ENCODE measurements at places on chromosomes 2 and 18. TPM values are rescaled to one million over a fixed set of nuclear protein-coding genes. Genes with fewer than 3 reads are reported as not detected.

DNA sequence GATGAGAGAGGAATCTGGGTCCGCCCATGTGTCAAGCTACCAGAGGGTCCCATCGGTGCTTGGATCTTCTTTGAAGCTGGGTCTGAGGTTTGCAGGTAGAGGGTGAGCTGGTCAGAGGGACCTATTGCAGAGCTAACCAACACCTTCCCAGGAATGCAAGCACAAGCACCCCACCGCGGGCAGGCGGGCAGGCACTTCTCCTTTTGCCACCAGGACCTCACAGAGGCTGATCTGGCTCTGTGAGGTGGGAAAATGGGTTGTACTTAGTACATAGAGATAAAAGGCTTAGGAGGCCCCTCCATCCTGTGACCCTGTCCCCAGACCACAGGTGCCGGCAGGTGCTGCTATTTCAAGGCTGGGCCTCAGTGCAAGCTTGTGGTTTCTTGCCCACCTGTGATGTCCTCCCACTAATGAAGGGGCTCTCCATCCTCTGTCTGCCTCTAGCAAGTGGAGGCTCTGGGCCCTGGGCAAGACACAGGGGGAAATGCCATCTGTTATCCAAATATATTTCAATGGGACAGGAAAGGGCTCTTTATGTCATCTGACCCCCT lies 31.4 kb upstream of the IL37 start:
- DNase-seq: no peak

GRCh38 chr2:34261701-34262100 lies 662.6 kb upstream of the FAM98A start:
- no peak for DNase-seq

DNA sequence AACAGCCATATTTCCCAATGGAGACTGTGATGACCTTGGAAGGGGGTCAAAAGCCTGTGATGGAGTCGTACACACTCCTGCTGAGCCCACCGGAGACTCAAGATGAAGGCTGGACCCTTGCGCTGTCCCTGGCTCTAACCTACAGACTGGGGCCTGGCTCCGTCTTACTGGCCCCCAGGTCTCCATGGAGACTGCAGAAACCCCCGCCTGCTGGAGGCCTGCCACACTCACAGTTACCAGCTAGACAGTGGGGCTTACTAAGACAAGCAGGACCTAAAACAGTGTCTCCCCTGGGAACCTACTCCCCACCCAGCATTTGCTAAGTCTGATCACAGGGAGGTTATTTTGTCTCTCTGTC lies 9.6 kb downstream of the C2orf72 start:
- DNase-seq: no peak

DNA sequence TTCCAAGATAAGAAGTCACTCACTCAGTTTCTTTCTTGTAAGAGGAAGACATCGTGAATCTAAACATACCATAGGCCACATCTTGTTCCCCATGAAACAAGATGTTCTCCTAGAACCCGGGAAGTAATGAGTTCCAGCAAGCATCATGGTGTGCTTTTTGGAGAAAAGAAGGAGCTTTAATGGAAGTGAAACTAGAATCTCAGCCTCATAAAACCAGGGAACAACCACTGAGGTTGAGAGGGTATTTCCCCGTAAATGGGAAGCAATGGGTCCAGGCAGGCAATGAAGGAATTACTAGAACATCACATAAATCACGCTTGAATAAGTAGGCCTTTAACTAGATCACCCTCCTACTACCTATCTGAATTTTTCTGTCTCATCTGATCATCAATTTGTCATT lies 40.3 kb downstream of the PSTPIP2 start:
- no peak for DNase-seq

- no peak for DNase-seq
These were observed 58.0 kb downstream of the LINC00305 start for GRCh38 chr18:64090876-64091275.

- no peak for DNase-seq
These were observed 93.8 kb downstream of the ARL4C start for GRCh38 chr2:234403074-234403473.

GRCh38 chr18:23433360-23433759 lies 19.7 kb upstream of the RIOK3 start:
- DNase-seq: no peak

- no peak for DNase-seq
These were observed 135.5 kb upstream of the MC4R start for GRCh38 chr18:60508108-60508507.

GRCh38 chr2:86566821-86567190 lies 3.6 kb upstream of the CHMP3 start:
- DNase-seq: no peak

DNA sequence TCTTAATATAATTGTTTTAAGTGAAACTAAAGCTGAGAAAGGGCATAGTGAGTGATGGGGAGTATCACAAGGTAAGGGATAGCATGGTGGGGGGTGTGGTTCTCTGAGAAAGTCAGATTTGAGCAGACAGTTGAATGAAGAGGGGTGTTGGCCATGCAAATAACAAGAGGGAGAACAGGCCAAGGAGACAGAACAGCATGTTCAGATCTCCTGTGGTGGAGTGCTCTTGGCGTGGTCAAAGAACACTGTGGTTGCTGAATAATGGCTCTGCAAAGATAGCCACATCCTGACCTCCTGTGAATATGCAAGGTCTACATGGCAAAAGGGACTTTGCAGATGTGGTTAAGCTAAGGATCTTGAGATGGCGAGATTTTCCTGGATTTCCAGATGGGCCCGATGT lies 389.2 kb downstream of the TMEM182 start:
- DNase-seq: no peak

Gene DYNAP
- not detected for total RNA-seq

Gene SPDYA
- total RNA-seq: 1.0 TPM

Data from mammary epithelial cell (primary cell).